Stimulated activated CD4-positive, alpha-beta T cell treated with anti-CD3 and anti-CD28 coated beads, Interleukin-1b, Interleukin-23, amount 100 ng/mL, for 24 hours (primary cell): ENCODE measurements at places on chromosomes 7 and 10.

DNA sequence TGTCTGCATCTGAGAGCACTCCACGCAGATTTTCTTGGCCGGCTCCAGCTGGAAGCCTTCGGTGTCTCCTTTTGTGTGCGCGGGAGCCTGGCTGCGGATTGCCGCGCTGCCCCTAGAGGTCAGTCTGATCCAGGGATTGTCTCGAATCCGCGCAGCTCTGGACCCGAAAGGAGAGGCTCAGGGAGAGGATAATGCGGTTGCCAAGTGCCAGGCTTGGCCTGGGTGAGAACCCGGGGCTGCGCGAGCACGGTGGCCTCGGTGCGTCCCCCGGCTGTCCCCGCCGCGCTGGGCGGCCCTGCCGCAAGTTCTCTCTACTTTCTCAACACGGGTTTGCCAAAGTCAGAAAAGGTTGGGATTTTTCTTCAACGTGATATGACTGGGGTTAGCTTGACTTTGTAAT lies 140.9 kb downstream of the ADCYAP1R1 start:
- DNase-seq = no peak

- DNase-seq = no peak
These were observed 1455.7 kb upstream of the CELF2 start for GRCh38 chr10:9561821-9562505.

GRCh38 chr10:76583711-76584161 lies 1053.9 kb downstream of the KCNMA1 start:
- DNase-seq = no peak

- DNase-seq = no peak
These were observed 6.7 kb upstream of the OTUD1 start for GRCh38 chr10:23432166-23432565.
